Left forelimb (tissue), 1 donor: ENCODE measurements at places on chromosomes 2 and 18.

DNA sequence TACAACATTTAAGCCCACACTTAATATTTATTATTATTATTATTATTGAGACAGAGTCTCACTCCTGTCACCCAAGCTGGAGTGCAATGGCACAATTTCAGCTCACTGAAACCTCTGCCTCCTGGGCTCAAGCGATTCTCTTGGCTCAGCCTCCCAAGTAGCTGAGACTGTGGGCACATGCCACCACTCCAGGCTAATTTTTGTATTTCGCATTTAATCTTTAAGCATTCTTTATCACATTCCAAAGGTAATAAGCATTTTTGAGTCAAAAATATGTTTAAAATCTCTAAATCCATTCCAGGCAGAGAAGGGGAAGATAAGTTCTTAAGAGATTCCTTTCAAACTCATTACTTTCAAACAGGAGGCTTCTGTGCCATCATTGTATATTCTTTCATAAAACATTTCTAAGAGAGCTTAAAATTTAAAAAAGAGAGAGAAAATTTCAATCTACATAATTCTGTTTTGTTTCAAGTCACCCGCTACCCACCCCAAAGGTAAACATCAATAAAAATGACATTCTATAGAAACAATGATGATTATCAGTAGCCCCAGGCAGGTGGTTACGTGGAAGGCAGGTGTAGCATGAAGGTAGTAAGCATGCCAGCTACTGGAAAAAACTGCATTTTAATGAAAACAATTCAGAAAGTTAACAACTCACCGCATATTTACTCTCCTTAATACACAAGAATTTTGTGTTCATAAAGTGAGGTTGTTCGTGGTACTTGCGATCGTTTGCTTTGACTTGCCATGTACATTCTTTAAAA, 84.4 kb upstream of the NARS1 start:
- DNase-seq: no peak

DNA sequence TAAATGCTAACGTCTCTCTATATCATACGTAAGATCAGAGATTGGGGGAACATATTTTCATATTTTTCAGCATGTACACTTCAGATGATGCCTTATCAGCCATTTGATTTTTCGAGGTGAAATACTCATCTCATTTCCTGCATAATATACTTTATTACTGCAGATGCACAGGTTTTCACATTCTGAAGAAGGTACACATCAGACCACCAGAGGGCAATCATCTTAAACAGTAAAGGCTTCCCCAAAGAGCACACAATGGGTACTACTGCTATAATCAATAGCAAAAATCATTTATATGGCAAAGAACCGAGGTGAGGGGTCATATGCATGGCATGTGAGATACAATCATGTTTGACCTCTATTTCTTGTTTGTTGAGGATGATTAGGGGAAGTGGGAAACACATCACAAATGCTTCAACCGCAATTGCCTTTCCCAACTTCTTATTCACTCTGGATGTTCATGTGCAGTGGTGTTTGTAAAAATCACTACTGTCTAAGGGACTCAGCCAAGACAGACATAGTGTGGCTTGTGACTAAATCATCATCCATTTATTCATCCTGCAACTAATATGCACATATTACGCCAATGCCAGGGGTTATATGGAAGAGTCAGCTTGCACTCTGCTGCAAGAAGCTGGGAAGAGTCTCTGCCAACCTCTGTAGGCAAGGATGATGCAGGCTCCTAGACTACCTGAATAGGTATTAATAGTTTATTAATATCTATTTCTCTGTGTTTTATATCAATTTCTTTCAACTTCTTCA, 118.7 kb downstream of the EPB41L3 start:
- no peak for DNase-seq

- DNase-seq: no peak
These were observed 11.5 kb downstream of the ARPC2 start for GRCh38 chr2:218228366-218229090.

DNA sequence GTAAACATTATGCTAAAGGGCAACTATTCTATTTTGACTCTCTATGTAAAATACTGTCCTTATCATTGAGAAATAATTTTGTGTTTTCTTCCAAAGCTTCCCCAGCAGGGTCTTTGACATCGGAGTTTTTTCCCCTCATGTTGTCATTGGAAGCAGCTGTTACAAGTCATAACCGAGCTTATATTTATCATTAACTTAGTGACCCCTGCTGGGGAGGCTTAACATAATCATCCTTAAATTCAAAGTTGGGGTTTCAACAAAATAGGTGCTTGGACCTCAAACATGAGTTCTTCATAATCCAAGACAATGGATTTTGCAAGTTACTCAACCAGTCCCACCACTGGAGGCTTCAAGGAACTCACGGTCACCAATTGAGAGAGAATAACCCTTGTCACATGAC, 330.9 kb downstream of the DCC start:
- no peak for DNase-seq

DNA sequence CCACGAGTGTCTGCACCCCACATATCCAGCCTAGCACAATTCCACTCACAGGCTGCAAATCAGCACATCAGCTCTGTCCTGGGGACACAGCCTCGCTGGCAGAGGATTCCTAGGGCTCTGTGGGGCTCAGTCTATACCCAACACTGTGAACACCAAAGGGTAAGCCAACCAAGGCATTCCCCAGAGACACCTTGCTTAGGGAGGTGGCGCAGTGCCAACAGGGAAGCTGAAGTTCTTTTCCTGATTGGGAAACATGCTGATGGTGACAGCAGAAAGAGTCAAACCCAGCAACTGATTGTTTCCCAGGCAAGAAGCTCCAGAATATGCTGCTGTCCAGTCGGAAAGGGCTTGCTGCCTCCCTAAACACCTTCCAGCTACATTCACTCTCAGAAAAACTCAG, 55.8 kb downstream of the TTC32 start:
- DNase-seq: peak; percentile 44

DNA sequence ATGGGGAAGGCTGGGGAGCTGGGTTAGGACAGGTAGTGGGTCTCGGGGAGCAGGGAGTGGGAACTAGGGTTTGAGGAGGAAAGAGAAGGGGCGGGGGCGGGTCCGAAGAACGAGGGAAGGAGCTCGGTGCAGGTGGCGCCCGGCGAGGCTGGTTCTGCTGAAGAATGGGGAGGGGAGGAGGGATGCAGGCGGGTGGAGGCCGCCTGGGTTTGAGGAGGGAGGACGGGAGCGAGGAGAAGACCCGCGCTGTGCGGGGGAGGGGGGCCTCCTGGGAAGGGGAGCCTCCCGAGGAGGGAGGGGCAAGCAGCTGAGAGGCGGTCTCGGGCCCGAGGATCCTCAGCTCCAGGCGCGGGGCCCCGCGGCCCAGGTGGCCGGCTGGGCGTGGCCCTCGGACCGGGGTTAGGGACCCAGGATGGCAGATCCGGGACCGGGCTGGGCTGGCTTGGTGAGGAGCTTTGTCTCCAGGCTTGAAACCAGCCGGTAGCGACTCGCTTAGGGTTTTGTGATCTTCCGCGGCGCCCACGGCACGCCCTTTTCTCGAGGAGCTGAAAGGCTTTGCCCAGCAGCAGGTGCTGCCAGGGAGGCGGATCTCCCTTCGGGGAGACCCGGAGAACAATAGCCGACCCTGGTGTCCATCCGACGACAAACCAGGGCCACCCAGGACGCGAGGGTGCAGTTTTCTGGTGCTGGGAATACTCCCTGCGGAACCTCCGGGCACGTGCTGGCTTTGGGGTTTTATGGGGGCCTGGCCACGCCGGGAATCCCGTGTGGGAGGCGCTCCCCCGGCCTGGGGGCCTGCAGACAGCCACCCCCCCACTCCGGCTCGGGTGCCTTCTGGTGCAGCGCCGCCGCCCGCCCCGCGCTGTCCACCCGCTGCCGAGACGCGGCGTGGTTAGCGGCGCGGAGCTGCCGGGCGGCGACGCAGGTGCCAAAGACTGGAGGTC, 1.4 kb downstream of the DPYSL5 start:
- no peak for DNase-seq

DNA sequence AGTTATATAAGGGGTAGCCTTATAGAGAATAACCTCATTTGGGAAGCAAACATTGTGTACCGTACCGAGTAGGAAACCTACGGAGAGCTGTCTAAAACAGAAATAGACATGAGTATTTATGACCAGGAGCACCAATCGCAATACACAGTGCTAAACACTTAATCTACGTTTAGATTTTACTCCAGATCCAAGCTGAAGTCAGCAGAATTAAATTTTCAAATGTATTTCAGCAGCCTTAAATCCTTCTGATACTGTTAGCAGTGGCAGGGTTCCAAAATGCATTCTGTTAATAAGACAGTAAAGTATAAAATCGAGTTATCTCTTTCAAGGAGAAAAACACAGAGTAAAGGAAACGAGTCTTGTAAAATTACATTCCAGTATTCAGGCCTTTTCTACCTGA, 118.1 kb upstream of the ZNF521 start:
- no peak for DNase-seq

GRCh38 chr2:27013738-27014137, 19.0 kb upstream of the TMEM214 start:
- no peak for DNase-seq
